ENCODE measurements at places on chromosomes 5 and 9.

DNA sequence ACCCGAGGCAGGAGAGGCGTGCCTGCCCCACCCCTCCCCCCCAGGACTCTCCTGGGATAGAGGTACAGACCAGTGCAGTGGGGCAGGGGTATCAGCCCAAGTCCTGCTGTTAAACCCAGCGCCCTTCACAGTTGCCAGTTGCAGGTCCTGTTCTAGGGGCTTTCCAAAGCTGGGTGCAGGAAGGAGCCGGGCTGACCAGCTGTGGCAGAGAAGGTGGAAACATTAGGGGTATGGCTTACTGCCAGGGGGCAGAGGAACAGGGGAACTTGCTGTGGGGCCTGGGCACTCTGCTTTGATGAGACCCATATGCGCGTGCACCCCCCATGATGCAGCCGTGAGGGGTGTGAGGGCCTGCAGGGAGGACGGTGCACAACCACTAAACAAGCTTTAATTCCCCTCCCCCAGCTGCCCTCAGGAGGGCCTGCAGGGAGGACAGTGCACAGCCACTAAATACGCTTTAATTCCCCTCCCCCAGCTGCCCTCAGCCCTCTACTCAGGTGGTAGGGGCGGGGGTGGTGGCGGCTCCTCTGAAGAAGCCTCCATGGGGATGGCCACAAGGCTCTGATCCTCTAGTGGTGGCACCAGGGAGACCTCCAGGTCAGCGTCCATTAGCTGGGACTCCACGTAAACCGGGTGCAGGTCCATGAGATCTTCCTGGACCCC, 766 bp upstream of the LRRC26 start:
- DNase-seq: no peak

DNA sequence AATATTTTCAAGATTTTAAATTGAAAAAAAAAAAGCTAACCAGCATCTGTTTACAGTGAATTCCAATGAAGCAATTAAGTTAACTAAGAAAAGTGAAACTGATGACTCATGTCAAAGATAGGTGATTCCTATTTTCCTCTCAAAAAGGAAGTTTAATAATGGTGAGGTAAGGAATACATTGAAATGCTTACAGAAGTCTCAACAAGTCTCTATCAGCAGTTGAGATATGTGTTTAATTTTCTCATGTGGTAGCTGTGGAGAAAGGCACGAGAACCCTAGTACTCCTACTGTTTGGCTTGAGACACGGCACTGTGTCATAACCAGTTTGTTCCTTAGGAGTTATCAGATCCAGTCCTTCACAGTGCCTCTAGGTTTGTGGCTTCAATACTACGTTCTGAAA, 114.5 kb downstream of the SLC25A46 start:
- DNase-seq: no peak

- no peak for DNase-seq
Observed at GRCh38 chr5:157252711-157253465, 13.0 kb upstream of the CYFIP2 start.

- DNase-seq: no peak
Observed at GRCh38 chr9:28166179-28166578, 592.9 kb upstream of the C9orf72 start.

DNA sequence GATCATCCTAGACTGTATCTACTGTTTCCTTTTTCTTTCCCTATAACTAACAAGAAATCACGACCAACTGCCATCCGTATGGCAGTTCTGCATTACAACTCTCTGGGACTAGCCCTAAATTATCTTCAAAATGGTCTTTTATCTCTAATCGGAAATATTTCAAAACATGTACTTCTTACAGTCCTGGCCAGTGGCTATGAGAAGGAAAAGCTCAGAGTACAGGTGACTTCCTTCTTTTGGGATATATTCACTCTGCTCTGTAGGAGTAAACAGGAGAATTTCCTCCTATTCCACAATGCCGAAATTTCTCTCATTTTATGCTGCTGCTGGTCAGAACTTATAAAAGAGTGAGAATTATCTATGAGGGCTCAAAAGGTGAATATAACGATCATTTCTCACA, 1.8 kb upstream of the SEPTIN8 start:
- no peak for DNase-seq

- no peak for DNase-seq
Observed at GRCh38 chr9:121303456-121304451, 35.8 kb downstream of the GSN start.

DNA sequence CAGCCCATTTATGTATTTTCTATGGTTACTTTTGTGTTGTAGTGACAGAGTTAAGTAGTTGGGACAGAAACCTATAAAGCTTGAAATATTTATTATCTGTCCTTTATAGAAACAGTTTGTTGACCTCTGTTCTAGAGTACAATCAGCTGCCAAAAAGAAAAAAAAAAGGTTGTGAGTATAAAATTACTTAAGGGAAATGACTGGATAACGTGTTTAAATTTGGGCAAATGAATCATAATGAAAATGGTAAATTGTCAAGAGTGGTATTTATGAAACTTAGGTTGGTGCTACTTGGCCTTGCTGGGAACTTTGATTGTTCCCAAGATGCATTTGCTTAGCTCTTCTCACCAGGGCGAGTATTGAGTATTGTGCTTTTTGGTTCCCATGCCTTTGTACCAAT, 70.2 kb upstream of the IL6ST start:
- DNase-seq: no peak

DNA sequence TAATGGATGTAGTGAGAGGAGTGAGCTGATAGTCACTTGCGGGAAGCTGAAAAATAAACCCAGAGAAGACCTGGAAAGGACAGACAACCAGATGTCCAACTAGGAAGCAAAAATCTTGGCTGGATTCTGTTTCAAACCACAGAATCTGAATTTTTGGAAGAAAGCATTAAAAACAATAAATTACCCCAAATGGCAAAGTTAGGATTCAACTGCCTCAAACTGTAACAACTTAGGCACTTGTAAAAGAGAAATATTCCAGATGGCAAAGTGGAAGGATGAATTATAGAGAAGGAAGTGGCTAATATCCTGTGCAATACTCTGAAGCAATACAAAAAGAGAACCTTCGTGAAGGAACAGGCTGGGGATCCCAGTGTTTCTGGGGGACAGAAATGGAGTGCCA, 46.8 kb upstream of the SLIT3 start:
- no peak for DNase-seq

GRCh38 chr9:27382975-27383374, 86.0 kb upstream of the EQTN start:
- DNase-seq: no peak

- DNase-seq: no peak
Observed at GRCh38 chr5:62326302-62326701, 20.3 kb downstream of the KIF2A start.

GRCh38 chr5:140118302-140118936, 4.5 kb downstream of the PURA start:
- DNase-seq: no peak

GRCh38 chr9:129362287-129363000, 184.4 kb upstream of the IER5L start:
- DNase-seq: no peak

GRCh38 chr5:152271420-152271819, 133.7 kb downstream of the NMUR2 start:
- no peak for DNase-seq

- DNase-seq: no peak
Observed at GRCh38 chr9:36748322-36748899, 175.7 kb downstream of the MELK start.

GRCh38 chr9:7451062-7451461, 348.5 kb downstream of the DMAC1 start:
- no peak for DNase-seq

DNA sequence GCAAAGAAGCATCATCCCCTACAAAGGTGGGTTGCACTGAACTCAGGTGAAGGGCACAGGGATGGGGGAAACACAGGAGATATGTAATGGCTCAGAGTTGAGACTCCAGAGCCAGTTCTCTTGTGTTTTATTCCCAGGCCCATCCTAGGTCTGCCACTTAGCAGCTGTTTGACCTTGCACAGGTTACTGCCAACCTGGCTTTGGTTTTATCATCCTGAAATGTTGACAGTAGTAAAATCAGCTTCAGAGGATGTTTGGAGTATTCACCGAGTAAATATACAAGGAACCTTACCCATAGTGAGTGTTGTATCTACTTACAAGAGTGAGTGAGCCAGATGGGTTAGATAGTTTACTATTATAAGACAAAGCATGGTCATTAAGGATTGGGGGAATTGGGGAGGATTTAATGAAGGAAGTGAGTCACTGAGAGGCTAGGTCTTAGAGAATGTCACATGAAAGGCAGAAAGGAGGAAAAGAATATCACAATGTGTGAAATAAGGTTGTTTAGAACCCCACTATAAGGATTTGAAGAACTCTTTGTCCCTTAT, 141.3 kb downstream of the MAN2A1 start:
- DNase-seq: no peak

DNA sequence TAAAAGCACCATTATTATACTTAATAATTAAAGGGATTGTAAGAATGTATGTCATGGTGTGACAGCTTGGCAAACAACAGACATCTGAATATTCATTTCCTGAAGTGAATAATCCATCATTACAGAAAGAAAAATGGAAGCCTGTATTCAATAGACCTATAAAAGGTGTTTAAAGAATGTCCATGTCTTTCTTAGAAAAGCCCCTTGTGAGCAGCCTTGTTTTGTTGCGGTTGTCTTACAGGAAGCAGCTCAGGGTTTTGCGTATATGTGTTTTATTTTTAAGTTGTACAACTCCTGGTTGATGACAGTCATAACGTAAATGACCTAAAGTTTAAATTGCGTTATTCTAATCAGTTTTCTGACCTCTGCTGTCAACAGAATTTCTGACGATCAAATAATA, 53.8 kb downstream of the CAST start:
- no peak for DNase-seq

- no peak for DNase-seq
Observed at GRCh38 chr9:71986900-71987299, 73.5 kb downstream of the C9orf57 start.

DNA sequence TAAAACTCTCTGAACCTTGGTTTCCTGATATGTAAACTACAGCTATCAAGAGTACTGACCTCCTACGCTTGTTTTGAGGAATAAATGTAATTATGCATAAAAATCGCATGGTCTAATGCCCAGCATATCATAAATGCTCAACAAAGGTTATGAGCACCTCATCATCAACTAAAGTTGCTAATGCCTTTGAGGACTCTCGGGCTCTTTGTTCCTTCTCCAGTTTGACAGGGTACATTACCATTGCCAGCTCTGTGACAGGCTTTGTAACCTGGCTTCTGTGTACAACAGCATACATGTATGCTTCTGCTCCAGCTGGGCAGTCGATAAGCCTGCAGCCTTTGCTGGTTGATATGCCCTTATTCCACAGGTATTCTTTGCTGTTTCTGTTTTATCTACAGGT, 95.2 kb downstream of the C9orf152 start:
- DNase-seq: no peak

DNA sequence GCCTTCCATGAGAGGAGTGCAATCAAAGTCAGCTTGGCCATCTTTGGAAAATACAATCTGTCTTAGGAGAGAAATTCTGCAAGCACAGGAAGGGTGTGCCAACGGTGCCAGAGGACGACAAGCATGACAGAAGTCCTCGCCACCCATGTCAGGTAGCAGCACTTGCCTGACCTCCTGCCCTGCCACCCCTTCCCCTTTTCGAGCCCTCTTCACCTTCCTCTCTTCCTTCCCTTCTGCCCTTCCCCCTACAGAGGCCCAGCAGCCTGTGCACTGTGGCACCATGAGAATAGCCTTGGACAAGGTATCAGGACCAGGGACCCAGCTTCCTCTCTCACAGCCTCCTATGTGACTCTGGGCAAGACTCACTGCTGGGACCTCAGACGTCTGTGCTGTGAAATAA, 5.3 kb upstream of the UBE2QL1 start:
- no peak for DNase-seq

DNA sequence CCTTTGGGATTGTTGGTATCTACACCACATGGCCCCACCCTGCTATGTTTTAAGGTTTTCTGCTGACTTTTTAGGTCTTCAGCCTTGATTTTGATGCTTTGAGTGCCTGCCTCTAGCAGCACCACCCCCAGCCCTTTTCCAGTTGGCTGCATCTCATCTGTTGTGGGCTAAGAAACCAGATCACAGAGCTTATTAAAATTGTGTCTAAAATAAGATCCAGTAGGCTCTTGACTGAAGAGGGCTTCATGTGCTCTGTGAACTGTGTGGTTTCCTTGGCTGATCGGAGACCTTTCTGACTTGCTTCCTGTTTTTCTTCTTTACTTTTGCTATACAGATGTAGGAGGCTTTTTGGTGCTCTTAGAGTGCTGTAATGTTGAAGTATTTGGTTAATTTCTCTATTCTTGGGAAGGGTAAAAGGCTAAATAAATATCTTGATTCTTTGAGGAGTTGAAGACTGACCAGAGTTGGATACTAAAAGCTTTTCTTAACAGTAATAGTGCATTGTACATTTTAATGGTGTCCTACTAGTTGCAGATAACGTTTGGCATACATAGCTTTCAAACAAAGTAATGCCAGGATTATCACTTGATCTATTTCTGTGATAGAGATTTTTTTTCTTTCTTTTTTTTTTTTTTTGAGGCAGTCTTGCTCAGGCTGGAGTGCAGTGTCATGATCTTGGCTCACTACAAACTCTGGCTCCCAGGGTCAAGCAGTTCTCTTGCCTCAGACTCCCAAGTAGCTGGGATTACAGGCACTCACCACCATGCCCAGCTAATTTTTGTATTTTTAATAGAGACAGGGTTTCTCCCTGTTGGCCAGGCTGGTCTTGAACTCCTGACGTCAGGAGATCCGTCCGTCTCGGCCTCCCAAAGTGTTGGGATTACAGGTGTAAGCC, 4.5 kb downstream of the UBE2D2 start:
- DNase-seq: no peak

DNA sequence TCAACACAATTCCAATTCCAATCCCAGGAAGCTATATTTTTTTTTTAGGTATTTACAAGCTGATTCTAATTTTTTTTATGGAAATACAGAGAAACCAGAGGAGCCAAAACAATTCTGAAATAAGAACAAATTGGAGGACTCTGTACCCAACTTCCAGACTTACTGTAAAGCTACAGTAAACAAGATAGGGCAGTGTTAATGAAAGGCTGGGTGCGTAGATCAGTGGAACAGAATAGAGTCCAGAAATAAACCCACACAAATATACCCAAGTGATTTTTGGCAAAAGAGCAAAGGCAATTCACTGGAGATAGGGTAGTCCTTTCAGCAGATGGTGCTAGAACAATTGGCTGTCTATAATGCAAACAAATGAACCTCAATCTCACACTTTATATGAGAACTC, 50.6 kb downstream of the WHRN start:
- no peak for DNase-seq

DNA sequence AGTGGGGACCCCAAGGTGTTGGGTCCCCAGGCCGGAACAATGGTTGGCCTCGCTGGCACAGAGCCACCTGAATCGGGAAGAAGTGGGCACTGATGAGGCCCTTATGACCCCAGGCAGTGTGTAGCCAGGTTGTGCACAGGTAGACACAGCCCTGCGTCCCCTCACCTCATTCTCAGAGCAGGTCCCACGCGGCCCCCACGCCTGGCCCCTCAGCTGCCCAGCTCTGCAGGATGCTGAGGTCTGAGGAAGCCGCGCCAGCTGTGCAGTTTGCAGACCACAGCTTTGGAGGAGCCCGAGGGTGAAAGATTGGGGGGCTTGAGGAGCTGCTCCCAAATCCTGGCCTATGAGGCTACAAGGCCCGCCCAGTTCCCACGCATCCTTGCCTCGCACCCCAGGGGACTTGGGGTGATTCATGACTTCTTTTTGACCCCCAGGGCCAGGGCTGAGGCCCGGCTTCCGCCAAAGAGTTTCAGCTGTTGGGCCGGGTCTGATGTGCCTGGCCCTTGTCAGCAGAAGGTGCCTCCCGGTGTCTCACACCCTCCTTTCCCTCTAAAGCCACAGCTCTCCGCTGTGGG, 87.8 kb upstream of the PHYKPL start:
- no peak for DNase-seq
